CD4-positive, alpha-beta T cell treated with Interleukin-4 for 1 hour (primary cell): ENCODE measurements at places on chromosomes 13 and 19.

- peak; percentile 60 for DNase-seq
Observed at GRCh38 chr19:55452749-55453346, 8.6 kb downstream of the ISOC2 start.

GRCh38 chr13:101465877-101466276 is 13.4 kb downstream of the ITGBL1 start:
- no peak for DNase-seq

DNA sequence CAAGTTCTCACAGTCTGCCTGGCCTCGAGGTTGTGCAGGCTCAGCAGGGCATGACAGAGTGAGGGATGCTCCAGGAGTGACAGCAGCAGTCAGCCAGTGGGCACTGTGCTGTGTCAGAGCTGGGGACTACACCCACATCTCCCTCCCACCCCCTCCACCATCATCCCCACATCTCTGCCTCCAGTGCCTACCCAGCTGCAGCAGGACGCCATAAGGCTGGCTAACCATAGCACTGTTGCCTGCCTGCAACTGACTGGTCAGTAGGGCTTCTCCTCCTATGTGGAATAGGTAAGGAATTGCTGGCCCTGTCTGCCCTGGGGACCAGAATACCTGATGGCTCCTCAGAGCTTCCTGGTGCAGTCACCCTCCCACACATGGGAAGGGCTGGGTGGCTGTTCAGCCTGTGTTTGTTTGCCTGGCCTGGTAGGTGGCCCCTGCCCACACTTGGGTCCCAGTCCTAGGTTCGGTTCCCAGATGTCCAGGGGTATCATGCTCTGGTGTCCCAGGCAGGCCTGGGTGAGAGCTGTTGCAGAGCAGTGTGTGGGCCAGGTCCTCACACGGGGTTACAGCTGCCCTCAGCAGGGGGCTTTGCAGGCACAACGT is 15.7 kb downstream of the GPI start:
- DNase-seq: no peak

DNA sequence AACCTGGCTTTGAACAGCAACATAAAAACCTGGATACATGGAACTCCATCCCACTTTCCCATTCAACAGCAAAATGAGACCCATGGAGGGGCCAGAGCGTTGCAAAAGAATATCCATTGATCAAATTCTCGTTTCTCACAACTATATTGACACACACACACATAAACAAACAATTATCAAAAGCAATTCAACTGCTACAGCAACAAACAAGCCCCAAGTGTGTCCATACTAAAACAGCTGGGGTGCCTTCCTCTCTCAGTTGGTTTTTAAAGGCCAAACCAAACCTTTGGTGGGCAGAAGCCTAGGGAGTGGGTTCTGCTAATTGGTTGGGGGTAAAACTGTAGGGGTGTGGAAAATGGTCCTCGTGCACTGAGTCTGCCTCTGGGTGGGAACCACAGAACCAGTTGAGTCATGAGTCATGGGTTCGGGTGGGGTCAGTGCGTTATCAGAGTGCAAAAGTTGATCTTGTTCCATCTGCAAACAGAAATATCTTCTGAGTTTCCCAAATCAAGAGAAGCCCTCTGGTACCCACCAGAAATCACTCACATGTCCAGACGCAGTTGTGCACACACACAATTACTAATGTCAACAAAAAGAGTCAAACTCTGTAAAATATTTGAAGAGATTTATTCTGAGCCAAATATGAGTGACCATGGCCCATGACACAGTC is 18.5 kb downstream of the GPR42 start:
- no peak for DNase-seq

DNA sequence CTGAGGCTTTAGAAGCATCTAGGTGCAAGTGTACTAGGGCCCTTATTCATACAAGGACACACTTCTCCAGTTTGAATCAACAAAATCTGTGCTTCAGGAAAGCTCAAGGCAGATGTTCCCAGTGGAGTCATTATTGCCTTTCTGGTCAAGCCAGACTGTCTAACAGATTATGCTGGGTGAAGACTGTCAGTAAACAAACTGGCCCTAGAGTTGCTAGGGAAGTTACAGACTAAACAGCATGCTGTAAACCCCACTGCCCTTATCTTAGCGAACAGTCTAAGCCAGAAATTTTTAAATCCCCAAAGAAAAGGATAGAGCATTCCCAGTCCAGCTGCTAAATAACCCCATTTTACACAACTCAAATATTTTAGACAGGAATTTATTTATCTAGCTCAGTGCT is 1701.3 kb upstream of the PRR20A start:
- DNase-seq: no peak

- peak; percentile 17 for DNase-seq
Observed at GRCh38 chr19:16445238-16446107, 26.3 kb downstream of the EPS15L1 start.

GRCh38 chr13:29369060-29369743 is 226.3 kb downstream of the SLC7A1 start:
- no peak for DNase-seq

DNA sequence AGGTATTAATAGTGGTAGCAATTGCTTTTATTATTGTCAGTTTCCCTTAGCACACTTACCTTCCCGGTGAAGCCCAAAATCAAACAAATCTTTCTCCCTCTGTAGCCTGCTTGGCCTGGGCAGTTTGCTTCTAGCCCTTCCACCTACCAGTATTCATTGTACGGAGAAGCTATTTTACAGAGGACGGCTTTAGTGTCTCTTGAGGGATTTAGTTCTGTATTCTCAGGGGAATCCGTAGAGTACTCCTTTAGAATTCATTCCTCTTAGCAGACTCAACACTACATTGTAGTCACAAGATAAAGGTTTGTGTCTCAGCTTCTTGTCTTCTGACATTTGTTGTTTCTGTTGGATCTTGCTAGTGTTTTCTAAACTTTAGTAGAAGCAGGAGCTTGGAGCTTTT is 24.1 kb upstream of the WTIP start:
- no peak for DNase-seq

DNA sequence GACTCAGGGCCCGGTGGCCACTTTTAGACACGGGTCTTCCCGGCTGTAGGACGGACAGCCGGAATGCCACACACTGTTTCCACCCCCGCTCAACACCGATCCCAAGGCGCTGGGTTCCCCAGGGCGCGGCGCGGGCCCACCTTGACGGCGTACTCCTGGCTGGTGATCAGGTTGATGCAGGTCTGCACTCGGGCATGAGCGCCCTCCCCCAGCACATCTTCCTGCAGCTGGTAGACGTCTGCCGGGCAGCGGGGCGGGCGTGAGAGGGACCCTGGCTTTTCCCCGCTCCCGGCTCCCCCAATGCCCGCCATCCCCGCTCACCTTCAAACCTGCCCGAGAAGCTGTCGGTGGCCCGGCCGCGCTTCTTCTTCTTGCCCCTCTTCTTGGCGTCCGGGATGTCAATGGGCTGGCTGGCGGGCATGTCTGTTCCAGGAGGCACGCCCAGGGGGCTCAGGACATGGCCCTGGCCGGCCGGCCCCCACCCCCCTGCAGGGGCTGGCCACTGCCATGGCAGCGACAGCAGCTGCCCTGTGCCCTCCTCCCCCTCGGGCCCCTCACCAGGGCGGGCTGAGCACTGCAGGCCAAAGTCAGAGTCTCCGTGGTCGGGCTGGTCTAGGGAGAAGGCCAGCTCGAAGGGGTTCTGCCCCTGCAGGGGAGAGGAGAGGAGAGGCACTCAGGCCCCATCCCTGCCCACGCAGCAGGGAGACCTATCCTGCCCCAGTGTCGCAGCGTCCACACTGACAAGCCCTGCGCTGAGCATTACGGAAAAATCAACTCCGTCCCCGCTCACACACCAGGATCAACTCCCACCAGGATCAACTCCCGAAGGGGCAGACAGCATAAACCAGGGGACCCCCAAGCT is 4.8 kb downstream of the MKNK2 start:
- peak; percentile 10 for DNase-seq

DNA sequence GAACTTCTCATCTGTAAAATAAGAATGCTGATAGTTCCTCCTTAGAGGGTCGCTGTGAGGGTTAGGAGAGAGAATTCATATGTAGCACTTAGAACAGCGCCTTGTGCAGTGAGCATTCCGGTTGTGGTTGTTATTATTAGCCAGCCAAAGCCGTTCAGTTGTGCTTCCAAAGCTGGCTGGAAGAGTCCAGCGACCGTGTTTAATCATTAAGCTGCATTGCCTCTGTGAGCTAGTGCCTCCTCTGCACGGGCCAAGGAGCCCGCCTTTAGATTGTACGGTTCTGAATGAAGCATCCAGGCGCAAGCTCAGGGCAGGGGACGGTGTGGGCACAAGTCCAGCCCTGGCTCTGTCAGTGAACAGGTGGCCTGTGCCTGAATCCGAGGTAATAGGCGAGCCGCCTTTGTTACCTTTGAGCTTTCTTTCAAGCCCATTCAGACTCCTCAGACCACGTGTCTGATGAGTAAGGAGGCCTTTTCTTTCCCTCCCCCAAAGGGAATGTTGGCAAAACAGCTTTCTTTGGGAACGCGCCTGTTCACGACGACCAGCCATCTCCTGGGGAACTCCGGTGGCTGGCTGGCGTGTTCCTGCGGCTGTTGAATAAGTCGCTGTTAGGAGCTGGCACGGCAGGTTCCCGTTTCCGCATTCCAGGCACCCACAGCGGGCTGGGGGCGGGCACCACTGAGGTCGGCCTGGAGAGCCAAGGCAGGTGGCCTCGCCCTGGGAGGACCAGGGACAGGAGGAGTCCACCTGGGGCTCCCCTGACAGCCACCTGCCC is 25.1 kb downstream of the SIPA1L3 start:
- no peak for DNase-seq

DNA sequence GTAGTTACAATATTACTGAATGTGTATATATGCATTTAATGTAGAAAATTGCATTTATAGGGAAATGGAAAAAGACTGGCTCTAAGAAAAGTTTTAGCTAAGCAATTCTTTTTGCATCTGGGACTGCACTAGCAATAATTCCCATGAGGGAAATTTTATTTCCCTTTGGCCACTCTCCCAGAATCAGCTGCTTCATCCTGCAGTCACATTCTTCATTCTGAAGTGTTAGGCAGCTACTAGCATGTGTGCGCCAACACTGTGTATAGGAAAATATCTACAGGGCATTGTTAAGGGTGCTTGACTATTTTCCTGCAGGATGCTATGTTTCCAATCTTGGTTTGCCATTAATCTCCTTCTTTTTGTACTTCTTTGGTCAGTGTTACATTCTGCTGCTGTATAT is 312.8 kb upstream of the PCDH20 start:
- no peak for DNase-seq

DNA sequence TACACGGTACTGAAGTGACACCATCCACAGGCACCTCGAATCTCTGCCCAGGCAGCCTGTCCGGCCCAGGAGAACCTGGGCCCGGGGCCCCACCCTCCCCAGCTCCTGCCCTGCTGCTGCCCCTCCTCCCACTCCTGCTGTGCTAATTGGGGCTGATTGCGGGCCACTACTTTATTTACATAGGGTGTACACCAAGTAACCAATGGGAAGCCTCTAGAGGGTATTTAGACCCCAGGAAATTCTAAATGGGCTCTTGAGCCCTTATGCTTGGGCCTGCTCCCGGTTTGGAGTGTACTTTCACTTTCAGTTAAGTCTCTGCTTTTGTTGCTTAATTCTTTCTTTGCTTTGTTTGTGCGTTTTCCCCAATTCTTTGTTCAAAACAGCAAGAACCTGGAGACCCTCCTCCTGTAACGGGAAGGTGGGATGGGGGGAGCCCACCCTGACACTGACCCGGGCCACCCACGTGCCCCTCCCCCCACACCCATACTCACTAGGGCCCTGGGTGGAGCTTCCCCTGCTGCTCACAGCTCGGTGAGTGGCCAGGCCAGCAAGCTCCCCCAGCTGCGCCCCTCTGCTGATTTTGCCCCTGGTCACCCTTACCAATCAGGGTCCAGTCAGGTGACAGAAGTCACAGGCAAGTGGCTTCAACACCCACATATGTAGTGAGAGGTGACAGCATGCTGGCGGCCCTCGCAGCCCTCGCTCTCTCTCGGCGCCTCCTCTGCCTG is 9.4 kb downstream of the SCGB2B2 start:
- DNase-seq: no peak

DNA sequence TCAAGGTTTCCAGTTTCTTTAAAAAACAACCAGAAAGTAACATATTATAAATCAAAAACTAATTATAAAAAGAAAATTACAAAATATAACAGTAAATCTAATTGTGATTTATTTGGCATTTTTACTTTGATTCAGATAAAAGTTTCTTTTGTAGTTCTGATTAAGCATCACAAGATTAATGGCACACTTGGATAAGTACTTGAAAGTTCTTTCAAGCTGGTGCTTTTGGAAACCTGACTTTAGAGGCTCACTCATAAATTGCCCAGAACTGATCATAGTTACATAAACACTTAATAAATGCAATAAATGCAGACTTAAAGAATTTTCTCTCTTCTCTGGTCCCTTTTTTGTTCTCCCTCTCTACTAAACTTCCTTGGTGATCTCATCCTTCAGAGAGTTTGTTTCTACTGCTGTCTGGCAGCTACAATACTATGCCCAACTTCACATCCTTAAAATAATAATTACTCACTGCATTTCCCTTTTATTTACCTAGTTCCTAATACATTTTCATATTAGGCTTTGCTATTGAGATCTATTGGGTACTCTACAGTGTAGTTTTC is 1417.0 kb downstream of the EFNB2 start:
- no peak for DNase-seq
